ENCODE measurements at places on chromosomes 12 and 14.

DNA sequence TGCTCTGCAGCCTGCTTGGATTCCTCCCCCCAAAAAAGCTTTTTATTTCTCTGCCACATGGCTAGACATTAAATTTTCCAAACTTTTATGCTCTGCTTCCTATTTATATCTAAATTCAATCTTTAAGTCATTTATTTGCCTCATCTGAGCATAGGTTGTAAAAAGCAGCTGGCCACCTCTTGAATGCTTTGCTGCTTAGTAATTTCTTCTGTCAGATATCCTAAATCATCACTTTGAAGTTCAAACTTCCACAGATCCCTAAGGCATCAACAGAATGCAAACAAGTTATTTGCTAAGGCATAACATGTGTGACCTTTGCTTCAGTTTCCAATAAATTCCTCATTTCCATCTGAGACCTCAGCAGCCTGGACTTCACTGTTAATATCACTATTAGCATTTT lies 209.6 kb downstream of the FSCB start:
- DNase-seq: no peak

GRCh38 chr14:37936971-37937370 lies 270.7 kb upstream of the SSTR1 start:
- DNase-seq: no peak

GRCh38 chr14:74608959-74609611 lies 3.0 kb downstream of the LTBP2 start:
- DNase-seq: peak; percentile 92

GRCh38 chr12:49293056-49293956 lies 1.6 kb upstream of the PRPH start:
- DNase-seq: no peak

GRCh38 chr12:6384499-6385436 lies 806 bp downstream of the LTBR start:
- no peak for DNase-seq

GRCh38 chr14:67892466-67893100 lies 73.0 kb downstream of the RAD51B start:
- DNase-seq: no peak

DNA sequence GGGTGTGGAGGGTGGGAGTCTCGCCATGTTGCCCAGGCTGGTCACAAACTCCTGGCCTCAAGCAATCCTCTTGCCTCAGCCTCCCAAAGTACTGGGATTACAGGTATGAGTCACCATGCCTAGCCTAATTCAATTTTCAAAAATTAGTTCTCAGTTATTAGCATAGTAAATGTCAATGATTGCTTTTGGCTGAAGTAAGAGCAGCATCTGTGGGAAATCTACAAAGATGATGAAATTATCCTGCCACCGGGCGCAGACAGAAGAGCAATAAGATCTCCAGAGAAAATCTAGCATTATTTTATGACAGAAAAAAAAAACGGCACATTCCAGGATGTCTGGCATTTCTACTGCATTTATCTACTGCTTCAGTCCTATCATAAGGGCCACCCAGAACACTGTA lies 97.9 kb upstream of the DAAM1 start:
- no peak for DNase-seq

DNA sequence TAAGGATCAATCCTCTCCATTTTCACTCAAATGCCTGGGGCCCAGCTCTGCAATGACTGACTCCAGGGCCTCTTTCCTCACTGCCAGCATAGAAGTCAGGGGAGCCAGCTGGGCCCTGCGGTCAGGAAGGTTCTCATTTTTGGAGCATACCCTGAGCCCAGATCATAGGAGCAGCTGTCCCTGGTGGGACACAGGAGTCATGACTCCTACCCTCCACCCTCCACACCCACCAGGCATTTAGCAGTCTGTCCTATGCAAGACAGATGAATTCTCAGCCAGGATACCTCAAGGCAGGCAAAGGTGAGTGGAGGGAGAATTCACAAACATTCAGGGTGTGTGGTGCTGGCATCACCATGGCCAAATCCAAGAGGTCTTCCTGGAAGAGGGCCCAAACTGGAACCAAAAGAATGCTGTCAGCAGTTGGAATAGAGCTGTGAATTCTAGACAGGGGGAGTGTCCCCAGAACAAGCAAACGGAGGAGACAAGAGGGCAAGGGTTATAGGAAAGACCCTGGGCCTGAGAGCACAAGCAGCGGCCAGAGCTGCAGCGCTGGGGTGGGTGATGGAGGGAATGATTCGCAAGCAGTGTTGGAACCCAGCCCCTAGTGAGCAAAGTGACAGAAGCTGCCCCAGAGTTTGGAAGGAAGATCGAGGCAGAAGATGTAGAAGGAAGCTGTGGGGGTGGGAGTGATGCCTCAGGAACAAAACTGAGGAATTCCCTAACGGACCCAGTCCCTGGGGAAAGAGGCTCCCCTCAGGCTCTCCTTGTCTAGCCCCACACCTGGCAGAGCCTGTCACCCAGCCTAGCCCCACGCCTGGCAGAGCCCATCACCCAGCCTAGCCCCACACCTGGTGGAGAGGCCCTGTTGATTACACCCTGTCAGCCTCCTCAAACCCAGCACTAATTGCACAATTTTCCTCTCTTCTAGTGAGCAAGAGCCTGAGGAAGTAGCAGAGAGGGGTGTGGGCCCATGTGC lies 4.5 kb upstream of the REM2 start:
- DNase-seq: no peak

DNA sequence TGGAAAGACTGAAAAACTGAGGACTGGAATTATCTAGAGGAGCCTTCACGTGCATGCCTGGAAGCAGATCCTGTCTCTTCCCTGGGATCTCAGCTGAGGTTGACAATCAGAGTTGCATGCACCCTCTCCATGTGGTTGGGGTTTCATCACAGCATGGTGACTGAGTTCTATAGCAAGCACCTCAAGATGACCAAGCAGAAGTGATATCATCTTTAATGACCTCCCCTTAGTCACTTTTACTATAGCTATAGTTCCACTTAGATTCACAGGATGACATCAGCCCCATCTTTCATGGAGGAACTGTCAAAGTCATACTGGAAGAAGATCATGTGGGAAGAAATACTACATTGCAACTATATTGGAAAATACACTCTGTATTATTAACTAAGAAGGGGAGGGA lies 105.8 kb upstream of the ATXN7L3B start:
- DNase-seq: no peak

DNA sequence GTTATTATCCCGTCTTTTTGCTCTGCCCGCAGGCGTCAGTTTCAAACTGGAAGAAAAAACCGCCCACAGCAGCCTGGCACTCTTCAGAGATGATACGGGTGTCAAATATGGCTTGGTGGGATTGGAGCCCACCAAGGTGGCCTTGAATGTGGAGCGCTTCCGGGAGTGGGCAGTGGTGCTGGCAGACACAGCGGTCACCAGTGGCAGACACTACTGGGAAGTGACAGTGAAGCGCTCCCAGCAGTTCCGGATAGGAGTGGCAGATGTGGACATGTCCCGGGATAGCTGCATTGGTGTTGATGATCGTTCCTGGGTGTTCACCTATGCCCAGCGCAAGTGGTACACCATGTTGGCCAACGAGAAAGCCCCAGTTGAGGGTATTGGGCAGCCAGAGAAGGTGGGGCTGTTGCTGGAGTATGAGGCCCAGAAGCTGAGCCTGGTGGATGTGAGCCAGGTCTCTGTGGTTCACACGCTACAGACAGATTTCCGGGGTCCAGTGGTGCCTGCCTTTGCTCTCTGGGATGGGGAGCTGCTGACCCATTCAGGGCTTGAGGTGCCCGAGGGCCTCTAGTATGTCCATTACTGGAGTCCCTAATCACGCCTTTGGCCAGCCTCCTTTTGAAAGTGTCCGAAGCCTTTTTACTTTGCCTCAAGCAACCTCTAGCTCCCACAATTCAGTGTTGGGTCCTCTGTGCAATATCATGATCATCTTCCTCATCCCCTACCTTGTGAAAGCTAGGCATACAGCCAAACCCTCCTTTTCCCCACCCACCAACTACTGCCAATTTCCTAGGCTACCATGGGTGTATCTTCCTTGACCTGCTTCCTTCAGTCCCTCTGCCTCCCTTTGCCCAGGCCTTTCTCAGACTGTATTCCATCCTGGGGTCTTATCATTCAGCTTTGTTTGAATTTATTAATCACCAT lies 891 bp downstream of the SPRYD4 start:
- DNase-seq: peak; percentile 48

GRCh38 chr12:117036547-117036946 lies 62.7 kb downstream of the TESC start:
- no peak for DNase-seq

GRCh38 chr14:60233251-60233650 lies 15.8 kb upstream of the PPM1A start:
- no peak for DNase-seq

DNA sequence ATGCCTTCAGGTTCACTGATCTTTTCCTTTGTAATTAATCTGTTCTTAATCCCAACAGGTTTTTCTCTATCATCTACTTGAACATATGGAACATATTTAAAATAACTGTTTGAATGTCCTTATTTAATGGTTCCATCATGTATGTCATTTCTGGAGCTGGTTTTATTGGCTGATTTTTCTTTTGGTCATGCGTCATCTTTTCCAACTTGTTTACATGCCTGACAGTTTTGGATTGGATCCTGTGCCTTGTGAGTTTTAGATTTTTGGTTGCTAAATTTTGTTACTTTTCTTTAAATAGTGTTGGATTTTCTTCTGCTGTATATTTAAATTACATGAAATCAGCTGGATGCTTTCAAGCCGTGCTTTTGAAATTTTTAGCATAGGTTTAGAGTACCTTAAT lies 237.3 kb upstream of the DAAM1 start:
- no peak for DNase-seq

- DNase-seq: peak; percentile 78
Observed at GRCh38 chr12:56157201-56158028, 744 bp upstream of the MYL6 start.

Measured in activated CD8-positive, alpha-beta memory T cell treated with anti-CD3 and anti-CD28 coated beads, Interleukin-2, amount 10 ng/mL, durations not matched to agents 7 days and 5 days (primary cell).